ENCODE measurements at places on chromosomes 1 and 21.

GRCh38 chr1:153568367-153569099, 2.9 kb upstream of the S100A2 start:
- DNase-seq, result peak; percentile 95

DNA sequence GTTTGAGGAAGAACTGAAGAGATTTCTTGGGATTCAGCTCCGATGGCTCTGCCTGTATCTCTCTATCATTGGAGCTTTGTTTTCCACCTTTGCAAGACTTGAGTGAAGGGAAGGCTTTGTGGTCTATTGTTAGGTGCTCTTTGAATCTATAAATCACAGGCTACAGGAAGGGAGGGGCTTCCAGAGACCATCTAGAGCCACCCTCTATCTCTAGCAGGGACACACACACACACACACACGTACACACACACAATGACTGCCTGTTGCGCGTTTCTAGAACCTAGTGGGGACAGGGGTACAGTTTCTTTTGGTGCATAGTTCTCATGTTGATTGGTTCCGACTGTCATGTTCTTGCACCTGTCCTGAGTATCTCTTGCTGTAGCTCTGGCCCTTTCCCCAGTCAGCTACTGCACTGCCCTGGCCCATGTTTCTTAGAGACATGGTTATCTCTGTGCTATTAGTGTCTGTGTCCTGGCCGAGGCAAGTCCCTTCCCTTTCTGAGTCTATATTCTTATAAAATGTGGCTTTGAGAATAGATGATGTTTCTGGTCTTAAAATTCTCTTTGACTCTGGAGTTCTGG, 60.7 kb downstream of the MAN1C1 start:
- DNase-seq, result no peak

DNA sequence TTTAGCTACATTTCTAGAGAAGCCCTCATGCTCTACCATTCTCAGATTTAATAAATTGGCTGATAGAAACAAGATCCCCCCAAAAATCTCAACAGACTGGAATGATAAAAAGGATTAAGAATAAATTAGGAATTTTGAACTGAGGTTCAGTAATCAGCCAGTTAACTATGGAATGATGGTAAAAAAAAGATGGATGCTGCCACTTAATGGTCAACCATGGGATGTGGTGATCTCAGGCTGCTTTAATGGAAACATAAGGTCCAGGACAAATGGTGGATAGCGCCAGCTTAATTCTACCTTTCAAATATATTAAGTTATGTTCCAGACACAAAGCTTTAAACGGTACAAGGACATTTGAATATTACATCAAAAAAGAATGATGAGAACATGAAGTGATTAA, 49.9 kb downstream of the CCN1 start:
- no peak for DNase-seq

- DNase-seq, result no peak
These were observed 211.0 kb upstream of the USP24 start for GRCh38 chr1:55426156-55426555.

DNA sequence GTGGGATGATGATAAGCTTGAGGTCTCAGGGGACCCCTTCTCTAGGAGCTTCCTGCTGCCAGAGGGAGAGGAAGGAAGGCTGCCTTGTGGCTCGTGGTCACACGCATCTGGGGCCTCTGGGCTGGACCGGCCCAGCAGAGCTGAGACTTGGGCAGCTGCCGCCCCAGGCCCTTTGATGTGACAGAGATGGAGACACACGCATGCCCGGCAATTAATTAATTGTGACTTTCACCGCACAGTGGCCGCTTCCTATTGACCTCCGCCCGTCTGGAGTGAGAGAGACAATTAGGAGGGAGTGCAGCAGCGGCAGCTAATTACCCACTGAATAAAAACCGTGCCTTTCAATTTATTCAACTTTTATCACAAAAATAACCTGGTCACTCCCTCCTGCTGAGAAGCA, 16.6 kb upstream of the C1QA start:
- no peak for DNase-seq

DNA sequence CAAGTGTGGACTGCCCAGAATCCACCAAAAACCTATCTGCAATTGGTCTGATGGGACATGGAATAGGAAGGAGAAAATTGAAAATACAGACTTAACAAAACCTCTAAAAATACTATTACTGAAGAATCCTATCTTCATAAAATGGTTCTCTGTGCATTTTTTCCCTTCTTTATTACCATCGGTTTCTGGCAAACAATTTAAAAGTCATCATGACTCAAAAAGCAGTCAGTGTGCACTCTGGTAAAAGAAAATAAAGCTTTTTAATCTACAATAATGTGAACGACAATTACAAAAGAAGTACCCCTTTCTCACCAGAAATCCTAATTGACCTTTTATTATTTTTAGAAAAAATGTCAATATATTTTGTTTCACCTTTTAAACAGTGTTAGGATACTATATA, 186.3 kb downstream of the TPR start:
- peak; percentile 68 for DNase-seq

DNA sequence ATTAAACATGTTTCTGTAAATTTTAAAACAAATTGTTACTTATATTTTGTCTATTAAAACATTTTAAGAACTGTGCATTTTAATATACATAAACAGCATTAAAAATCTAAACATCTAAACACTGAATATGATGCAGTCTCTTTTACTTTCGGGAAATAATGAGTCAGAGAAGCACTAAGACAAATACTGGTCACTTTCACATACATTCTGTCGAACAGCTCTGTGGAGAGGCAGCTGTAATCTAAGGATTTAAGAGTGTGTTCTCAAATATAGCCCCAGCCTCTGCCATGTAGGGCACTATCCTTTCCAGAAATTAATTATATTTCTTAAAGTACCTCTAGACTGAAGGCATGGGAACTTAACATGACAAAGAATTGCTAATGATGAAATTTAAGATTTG, 89.6 kb upstream of the PTGFR start:
- no peak for DNase-seq

GRCh38 chr1:224085421-224086108, 28.3 kb upstream of the FBXO28 start:
- DNase-seq, result no peak

- no peak for DNase-seq
These were observed 4.4 kb upstream of the CAPN2 start for GRCh38 chr1:223708001-223708359.

GRCh38 chr1:94265011-94265422, 27.6 kb upstream of the ARHGAP29 start:
- no peak for DNase-seq

DNA sequence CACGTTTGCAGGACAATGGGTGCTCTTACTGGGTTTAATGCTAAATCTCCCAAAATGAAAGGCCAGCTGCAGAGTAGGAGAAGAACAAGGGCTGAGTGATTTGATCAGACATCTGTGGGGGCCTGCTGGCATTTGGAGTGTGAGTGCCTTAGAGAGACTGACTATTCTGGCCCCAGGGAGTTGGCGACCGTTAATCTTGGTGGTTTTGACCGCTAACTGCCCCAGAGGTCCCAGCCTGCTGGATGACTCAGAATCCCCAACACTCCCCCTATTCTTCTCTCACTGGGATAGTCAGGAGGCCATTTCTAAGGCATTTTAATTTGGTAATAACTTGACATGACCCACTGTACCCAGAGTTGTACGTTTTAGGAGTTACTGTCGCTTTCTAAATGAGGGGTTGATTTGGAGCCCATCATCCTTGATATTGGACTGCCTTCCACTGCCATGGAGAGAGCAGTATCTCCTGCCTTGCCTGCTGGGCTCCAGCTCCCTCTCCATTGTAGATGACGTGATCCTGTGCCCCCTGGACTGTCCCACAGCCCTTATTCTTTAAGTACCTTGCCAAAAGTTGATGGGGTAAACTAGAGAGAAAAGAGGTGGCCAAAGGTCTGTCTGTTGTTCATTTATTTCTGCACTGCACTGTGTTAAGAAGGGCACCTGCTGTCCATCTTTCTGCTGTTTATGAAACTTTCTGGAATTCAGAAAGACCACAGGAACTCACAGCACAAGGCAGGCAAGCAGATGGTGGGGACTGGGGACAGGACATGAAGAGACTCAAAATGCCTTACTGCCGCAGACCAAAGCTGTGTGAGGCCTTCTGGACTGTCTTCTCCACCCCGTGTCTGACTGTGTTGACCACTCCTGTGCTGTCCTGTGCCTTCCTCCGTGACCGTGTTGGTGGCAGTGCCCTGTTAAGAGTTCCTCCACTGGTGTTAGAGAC, 98.2 kb upstream of the ARTN start:
- peak; percentile 95 for DNase-seq

DNA sequence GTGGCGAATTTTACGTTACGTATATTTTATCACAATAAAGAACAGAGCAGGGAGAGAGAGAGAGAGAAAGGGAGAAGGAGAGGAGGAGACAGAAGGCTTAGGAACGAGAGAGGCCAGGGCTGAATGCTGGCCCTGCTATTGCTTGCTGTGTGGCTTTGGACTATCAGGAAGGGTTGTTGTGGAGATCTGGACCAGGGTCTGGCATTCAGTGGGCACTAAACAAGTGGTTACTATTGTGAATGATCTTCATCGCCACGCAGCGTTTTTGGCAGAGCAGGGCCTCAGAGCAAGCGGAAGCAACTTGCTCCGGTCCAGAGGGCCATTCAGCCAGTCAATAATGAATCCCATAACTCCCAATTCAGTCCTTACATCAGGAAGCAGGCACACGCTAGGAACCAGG, 26.4 kb downstream of the PIK3C2B start:
- DNase-seq, result no peak

DNA sequence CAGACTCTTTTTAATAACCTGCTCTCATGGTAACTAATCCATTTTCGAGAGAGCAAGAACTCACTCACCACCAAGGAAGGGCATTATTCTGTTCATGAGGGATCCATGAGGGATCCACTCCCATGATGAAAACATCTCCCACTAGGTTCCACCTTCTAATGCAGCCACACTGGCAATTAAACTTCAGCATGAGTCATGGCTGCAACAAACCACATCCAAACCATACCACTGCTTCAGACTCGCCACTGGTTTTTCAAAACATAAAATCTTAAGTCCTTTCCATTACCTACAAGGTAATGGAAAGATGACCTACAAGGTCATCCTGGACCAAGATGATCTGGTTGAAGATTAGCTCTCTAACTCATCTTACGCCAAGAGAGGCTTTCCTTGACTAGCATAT, 405.1 kb downstream of the VAV3 start:
- DNase-seq, result peak; percentile 57

DNA sequence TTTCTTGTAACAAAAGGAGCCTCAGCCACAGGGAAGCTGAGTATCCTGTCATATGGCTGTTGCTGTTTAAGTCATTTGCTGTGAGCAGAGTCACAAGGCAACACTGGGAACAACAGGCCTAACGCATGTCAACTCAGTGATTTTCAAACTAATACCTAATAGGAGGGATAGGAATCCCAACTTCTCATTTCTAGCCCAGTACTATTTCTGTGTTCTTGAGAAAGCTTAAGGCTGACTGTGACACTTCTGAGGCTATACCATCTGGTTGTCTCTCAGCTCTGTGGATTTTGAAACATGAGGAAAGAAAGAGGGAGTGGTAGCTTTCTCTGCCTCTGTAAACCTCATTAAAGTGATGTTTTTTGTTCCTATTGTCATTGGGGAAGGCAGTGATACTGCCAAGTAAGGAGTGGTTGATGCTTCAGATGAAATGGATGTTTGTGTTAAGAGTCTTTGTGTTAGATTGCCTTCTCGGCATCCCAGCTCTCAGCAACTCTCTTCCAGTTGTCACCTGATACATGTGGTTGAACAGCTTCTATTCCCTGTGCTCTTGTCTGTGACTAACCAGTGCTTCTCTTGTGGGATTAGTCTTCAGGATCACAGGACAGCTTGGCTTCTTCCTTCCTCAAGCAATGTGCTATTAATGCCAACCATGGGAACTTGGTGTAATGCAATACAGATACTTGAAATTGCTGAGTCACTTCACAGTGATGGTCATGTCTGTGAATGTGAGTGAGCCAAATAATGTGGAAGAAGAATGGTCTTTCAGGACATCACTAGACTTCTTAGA, 166.8 kb upstream of the IVNS1ABP start:
- peak; percentile 97 for DNase-seq

GRCh38 chr1:197224160-197224559, 43.9 kb upstream of the CRB1 start:
- peak; percentile 26 for DNase-seq

GRCh38 chr1:179146476-179146875, 64.6 kb downstream of the TOR3A start:
- no peak for DNase-seq

DNA sequence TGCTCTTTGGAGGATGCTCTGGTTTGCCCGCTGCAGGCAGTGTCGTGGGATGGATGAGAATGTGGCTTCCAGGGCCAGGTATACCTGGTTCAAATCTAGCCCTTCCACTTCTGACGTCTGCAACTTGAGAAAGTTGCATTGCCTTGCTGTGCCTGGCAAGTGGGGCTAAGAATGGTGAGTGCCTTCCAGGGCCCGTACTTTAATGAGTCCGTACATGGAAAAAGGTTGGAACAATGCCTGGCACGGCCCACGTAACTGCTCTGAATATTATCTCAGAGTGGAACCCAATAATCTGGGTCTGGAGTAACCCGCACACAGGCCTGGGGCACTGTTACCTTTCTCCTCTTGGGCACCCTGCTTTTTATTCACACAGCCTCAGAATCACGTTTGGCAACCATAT, 146.7 kb upstream of the EDN2 start:
- no peak for DNase-seq

DNA sequence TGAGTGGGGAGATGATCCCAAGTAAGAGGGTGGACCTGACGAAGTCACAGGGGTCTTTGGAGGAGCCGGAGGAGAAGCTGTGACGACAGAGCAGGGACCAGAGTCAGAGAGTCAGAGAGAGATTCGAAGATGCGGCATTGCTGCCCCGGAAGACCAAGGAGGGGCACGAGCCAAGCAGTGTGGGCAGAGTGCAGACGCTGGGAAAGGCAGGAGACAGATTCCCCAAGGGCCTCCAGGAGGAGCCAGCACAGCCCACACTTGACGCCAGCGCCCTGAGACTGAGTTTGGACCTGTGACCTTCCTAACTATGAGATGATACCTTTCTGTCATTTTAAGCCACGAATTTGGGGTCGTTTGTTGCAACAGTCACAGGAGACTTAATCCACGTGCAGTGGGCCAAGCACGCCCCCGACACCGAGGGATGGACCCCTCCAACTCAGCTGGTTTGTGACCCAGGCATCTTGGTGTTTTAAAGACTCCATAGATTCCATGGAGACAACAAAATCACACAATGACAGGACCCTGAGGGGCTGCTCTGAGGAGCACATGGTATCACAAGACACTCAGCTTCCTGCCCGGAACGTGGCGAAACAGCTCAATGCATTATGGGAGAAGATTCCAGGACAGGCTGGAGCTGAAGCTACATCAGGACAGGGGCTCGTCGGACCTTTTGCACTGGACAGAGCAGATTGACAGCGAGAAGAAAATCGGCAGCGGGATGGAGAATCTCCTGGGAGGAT, 11.0 kb upstream of the TFF1 start:
- DNase-seq, result no peak

- DNase-seq, result peak; percentile 83
These were observed 11.5 kb upstream of the PLA2G5 start for GRCh38 chr1:20058531-20058930.

- DNase-seq, result peak; percentile 32
These were observed 8.6 kb upstream of the ITGB2 start for GRCh38 chr21:44929242-44929798.
